Omental fat pad (tissue), 4 donors: ENCODE measurements at places on chromosomes 12 and 14.
A peak's percentile ranks its signal among the peaks of the same experiment; 100 is the strongest.

DNA sequence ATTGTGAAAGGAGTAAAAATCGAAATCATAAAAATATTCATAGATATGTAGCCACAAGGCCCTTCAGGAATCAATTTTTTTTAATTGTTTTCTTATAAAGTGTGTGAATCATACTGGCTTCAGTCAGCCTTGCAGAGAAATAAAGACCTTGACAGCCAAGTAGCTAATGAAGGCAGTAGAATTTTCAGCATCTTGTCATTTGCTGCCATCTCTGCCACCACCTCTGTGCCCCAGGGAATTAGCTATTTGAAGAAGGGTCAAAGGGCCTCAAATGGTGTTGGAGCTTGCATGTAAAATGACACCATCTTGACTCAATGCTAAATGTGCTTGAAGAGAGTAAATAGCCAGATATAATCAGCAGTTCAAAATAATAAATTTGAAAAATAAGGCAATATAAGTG lies 359.4 kb upstream of the DCN start:
- DNase-seq, result no peak

GRCh38 chr12:122651520-122652224 lies 51.5 kb downstream of the HCAR2 start:
- DNase-seq, result no peak

DNA sequence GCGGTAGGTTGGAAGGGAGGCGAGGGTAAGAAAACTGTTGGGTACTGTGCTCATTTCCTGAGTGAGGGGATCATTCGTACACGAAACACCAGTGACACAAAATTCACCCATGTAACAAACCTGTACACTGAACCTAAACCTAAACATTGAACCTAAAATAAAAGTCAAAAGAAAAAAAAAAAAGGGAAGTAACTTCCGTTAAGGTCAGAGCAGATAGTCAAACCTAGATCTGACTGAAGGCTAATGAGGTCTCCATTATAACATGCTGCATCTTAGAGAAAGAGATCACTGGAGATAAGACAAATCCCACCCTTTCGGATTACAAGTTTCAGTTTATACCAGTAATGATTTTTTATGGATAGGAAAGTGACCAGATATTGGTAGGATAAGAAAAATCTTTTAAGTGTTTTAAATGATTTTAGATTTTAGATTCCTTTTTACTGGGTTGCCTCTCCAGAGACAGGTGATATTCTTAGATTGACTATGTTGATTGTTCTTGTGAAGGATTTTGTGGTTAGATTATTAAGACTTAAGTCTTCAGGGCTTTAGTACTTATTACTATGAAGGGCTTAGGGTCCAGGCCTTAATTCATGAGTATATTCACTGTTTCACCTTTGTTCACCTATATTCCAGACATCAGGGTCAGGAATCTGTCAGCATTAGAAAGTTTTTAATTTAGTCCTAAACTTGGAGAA lies 11.2 kb upstream of the NCKAP1L start:
- no peak for DNase-seq

- DNase-seq, result no peak
Measured at GRCh38 chr14:101561145-101561896, at the start of gene DIO3. DIO3 (plus strand) TSS chr14:101561495.

GRCh38 chr12:23694920-23695319 lies 254.6 kb downstream of the SOX5 start:
- DNase-seq, result no peak

DNA sequence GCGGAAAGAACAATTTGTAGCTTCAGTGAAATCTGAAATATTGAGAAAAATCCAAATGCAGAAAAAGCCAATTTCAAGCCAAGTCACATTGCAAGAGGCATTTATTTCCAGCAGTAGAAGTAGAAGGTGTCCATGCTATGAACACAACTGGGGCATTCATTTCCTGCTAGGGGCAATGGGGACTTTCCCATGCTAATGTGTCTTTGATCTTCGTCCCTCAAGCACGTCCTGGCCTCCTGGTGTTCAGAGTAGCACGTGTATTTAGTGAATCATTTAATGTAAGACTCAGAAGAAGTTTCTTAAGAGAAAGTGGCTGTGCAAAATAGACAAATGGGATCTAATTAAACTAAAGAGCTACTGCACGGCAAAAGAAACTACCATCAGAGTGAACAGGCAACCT lies 267.9 kb downstream of the TMEM132C start:
- no peak for DNase-seq

DNA sequence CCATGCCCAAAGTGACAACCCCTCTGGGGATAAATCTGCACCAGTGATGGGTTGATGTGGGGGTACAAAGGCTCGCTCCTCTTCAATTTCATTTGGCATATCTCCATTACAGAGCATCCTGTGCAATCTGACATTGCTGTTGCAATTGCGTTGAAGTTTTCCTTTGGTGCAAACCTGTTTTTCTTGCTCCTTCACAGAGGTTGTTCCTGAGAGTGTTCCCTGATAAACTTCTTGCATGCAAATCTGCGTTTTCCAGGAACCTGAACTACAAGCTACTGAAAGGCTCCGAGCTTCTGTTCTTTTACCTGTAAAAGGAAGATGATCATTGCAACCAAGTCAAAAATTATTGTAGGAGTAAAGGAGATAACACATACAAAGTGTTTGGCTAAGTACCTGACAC lies 26.1 kb downstream of the SERPINA11 start:
- no peak for DNase-seq

DNA sequence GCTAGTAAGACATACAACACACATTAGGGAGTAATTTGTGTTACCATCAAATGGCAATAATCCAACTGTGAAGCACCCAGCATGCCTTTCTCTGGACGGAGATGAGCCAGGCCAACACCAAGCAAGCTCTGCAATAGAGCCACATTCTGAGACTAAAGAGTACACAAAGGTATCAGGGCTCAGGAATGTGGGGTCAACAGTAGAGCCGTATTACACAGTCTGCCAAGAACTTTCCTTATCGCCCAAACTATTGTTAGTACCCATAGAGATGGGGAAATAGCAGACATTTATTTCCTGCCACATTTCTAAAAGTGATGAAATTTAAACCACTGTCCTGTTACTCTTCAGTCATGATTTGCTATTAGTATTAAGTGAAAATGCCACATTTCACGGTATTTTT lies 113.7 kb downstream of the BMP4 start:
- DNase-seq, result no peak

DNA sequence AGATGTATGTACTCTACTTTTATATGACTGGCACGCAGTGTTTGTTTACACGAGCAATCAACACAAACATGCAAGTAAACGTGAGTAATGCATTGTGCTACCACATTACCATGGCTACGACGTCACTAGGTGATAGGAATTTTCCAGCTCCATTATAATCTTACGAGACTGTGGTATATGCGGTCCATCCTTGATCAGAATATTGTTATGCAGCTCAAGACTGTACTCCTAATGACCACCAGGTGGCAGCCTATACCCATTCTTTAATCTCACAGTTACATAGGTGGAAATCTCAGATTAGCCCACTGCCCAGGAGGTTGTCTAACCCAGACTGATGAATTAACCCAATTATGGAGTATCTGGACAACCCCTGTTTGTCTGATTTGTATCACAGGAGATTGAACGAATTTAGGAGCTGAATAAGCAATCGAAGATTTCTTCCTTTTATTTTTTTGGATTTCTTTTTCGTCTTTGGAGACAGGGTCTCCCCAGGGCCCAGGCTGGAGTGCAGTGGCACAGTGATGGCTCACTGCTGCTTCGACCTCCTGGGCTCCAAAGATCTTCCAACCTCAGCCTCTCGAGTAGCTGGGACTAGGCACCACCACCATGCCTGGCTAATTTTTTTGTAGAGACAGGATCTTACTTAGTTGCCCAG lies 8.7 kb upstream of the TESPA1 start:
- DNase-seq, result no peak

DNA sequence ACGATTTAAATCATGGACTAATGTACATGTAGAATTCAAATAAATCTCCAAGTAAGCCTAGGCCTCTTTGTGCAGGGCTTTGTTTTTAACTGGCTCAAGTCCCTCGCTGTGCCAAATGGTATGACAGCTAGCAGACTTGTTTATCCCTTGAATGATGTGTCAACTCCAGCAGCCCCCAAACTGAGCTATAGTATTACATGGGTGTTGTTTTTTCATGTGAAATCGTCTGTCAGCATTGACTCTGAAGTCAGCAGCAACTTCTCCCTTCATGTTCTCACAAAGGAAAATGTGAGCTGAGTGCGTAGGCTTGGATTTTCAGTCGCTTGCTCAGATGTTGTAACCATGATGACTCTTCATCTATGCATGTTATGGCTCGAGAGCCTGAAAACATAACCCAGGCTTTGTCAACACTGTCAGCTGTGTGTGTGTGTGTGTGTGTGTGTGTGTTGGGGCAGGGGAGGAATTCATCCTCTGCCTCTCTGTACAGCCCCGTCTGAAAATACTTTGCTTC lies 73.3 kb downstream of the PTHLH start:
- no peak for DNase-seq

DNA sequence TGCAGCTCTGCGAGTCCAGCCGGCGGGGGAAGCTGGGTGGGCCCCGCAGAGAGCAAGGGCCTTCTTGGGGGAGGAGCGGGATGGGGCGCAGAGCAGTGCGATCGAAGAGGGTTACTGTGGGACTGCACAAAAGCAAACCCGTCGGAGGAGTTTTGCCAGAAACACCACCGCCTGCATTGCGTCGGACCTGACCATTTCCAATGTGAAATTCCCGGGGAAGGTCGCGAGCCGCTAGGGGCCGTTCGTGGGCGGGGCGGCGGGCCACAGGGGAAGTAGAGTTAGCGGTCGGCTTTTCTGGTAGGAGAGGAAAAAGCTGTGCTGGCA lies 333 bp upstream of the KCNA1 start:
- DNase-seq, result no peak

DNA sequence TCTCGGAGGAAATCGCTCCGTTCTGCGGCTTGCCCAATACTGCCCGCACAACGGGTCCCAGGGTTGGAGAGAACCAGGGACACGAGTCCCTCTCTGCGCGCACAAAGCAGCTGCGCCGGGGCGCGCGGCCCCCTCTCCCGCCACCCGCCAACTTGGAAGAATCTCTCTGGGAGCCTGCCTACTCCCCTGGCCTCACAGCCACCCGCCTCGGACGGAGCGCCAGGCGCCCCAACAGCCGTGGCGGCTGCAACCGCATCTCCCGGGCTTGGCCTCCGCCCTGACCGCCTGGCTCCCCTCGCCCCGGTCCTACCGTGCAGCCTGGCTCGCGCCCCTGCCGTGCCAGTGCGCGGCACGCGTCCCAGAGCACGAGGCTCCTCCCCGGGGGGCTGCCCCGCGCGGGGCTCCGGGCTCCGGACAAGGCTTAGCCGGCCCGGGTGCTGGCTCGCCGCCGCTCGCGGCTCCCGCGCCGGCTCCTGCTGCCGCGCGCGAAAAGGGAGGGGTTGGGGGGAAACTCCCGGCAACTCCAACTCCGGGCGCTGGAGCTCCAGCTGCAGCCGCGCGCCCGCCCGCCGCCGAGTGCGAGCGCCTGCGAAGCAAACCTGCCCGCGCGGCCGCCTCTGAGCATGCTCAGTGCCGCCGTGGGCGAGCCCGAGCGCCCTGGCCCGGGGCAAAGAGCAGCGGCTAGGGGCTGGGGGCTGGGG lies at the start of gene STXBP6:
Gene STXBP6 (minus strand): TSS at position 580 of the 701 bp plus-strand sequence. CDS start 75,329 bp downstream, outside the sequence.
- peak; percentile 28 for DNase-seq

DNA sequence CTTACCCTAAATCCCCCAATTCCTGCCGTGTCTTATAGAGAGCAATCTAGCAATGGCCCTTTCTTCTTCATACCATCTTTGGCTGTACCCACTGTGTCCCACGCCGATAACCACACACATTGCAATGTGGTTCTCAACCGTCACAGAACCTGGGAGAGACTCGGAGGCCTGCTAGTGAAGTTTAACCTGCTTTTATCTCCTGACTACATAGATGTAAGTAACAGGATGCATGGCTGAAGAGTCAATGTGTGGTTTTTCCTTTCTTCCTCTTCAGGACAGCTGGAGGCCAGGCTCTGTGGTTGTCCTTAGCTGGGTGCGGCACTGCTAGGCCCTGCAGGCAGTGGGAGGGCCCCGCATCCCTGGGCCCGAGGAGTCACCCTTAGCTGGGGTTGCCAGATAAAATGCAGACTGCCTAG lies 51.3 kb downstream of the ZNF664 start:
- no peak for DNase-seq

DNA sequence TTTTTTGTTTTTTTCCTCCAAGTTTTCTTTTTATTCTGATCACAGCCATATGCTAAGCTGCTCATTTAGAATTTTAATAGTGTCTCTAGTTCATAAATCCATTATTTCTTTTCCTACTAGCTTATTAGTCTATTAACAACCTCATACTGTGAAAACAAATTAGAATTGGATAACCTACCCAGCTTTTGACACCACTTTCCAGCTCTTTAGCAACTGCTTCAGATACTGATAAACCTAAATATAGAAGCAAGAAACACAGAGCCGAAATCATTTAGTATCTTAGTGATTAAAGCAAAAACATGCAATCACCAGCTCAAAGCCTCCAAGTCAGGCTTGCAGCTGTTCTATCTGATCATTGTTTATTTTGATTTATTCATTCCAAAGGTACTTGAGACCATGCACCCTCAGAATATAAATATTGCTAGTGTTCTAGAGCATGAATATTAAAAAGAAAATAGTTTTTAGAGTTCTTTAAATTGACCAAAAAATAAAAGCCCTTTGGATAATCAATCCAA lies 121.5 kb downstream of the STXBP6 start:
- DNase-seq, result no peak

GRCh38 chr14:69626132-69626500 lies 14.7 kb downstream of the SUSD6 start:
- no peak for DNase-seq

DNA sequence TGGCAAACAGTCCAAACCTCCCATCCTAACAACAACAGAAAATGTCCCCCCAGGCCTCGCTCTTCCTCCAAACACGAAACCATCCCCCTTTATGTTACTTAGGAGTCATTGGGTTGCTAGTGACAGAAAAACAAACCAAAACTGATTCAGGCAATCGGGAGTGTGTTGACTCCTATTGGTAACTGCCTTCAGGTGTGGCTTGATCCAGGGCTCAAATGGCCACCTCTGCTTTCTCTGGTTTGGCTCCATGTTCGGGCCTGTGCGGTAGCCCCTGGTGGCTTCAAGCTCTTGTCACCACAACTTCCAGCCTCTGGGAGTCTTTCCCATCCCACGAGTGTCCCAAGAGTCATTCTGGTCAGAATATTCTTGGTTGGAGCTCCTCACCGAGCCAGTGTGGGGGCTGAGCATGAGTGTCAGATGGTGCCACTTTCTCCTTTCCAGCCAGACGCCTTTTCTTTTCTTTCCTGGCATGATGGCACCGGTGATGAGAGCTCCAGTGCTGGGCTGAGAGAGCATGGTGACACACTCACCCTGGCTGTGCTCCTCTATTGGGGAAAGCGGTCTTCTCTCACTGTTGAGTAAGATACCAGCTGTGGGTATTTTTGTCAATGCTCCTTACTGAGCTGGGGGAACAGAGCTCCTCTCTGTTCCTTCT lies 38.6 kb downstream of the NOC4L start:
- DNase-seq, result no peak

GRCh38 chr12:27000961-27001360 lies 13.2 kb downstream of the TM7SF3 start:
- no peak for DNase-seq

- no peak for DNase-seq
Measured at GRCh38 chr14:99574099-99574880, 29.7 kb downstream of the CCDC85C start.

DNA sequence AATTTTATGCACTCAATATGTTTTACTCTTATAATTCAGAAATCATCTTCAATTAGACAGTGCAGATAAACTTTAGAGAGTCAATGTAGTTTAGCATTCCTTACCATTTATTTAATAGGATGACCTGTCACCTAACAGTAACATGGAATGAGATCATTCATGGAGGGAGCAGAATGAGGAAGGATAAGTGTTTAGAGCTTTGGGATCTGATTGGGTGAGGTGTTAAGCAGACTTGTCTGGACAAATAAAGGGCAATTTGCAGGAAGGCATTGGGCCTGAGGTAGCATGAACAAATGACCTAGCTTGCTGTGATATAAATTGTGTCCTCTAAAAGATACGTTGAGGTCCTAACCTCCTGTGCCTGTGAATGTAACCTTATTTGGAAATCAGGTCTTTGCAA lies 187.4 kb downstream of the C12orf42 start:
- no peak for DNase-seq
